ENCODE measurements at places on chromosomes 2 and 18.
A peak's percentile ranks its signal among the peaks of the same experiment; 100 is the strongest.

DNA sequence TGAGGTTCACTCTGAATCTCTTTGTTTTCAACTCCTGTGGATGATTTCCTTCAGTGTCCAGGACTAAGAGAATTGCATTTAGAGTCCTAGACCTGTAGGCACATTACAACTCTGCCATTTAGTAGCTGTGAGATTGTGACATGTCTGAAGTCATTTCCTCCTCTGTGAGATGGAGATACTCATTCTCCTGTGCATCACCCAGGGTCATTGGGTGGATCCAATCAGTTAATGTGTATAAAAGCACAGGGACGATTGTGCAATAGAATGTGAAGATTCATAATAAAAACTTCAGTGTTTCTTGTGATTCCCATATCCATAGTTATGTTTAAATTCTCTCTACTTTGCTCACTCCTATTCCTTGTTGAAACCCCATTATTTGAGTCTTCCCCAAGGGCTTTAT lies 113.6 kb downstream of the DIS3L2 start:
- DNase-seq, result no peak

DNA sequence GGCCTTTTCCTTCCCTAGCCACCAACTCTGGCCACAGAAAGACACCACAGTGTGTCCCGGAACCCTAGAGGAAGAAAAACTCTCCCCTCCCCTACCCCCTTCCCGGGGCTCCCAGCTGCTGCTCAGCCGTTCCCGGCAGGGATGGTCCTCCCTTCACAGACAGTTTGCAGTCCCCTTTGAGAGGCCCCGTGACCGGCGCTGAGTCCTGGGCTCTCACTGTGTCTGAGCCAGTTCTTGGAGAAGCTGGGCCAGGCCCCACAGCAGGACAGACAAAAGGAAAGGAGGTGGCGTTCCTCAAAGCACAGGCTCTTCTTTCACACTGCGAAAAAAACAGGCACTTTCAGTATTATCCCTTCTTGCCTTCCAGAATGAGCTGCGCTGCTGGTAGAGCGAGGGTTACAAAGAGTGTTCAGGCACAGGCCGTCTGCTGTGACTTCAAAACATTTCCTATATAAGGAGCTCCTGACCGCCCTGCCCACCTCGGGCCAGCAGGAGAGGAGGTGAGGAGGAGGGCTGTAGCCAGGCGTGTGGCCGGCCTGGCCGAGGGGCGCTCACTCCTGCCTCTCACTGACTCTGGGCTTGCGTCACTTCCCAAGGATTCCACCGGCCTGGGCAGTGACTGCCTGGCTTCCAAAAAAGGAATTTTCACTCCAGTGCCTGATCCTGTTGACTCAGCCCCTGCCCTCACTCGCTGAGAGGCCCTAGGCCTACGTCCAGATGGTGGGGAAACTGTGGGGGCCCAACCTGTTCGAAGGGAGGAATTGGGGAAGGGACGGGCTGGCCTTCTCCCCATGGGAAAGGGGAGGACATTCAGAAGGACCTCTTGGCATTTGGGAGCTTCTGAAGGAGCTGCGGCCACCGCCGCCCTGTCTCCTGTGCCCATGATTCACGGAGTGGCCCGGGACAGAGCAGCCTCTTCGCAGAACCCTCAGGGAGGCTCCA lies 24.9 kb downstream of the CIDEA start:
- DNase-seq, result peak; percentile 33

DNA sequence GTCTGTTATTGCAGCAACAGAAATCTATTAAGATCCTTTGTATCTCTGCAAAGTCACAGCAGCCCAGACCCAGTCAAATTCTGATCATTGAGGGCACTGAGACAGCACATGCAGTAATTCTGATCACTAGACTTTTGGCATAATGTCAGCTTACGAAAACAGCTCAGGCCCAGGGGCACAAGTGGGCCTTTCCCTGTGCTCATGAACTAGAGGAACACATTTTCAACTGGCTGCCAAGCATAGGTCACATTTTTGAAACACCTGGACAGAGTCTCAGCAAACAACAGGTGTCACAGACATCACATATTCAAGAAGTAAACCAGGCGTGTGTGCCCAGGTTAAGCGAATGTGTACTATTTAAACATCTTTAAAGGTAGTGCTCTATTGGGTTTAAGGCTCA lies 13.7 kb downstream of the DOCK10 start:
- no peak for DNase-seq

DNA sequence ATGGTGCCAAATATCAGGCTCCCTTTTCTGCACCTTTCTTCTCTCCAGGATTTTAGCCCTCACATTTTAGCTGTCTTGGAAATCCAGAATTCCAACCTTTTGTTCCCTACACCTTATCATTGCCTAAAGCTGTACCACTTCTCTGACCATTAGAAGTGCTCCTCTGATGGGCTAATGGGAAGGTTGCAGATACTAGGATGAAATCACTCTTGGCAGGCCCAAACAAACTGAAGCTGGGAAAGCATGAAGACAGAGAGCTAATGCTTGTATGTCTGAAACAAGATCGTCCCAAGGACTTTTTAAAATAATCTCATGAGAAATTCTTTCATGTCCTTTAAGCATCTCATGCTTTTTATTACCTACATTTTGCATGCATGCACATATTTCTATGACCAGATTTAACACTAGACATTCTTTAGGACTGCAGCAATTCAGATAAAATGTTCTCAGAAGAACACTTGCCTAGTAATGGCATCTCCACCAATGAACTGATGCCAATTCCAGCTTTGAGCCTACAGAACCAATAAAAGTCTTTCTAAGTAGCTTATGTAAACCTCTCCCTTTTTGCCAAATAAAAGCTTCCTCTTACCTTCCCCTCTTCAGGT lies 98.4 kb upstream of the OSR1 start:
- no peak for DNase-seq

DNA sequence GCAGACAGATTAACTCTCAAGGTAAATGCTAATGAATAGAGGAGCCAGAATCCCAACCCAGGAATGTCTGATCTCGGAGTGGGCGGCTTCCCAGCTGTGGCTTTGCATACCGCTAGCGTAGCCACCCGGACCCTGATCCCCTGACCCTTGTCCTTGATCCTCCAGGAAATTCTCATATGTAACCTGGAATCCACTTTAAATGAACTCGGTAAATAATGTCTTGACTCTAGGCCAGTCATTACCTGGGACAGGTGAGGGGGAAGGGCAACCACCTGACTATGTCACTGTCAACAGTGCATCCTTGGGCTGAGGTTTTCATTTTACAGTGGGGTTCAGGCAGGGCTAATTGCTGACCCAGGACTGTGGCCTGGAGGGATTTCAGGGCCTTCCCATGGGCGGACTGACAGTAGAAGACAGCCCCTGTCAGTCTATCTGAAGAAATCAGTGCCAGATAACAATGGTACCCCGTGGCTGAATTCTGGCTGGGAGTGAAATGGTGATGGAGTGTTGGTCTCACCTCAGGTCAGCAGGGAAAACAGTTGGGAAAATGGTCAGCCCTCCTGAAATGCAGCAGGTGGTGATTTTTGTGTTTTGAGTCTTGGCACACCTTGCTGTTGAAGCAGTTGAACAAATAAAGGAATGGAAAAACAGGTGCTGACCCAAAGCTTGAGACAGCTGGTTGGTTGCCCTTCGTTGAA lies 9.6 kb downstream of the ACKR3 start:
- DNase-seq, result no peak

DNA sequence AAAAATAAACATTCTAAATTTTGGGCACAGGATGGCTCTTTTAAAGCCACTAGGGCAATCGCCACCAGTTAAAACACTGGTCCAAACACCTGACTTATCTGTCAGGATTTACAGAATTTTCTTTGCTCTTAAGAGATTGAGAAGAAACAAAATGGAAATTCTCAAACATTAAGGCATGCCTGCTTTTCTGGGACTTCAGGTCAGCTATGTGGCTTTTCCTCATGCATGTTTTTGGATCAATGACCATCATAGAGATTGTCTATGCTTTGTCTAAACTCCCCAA lies 112.7 kb downstream of the SMAD2 start:
- no peak for DNase-seq

GRCh38 chr2:94872676-94873361 lies 1.6 kb downstream of the TEKT4 start:
- DNase-seq, result no peak

- no peak for DNase-seq
Observed at GRCh38 chr2:228602288-228602687, 420.8 kb upstream of the SPHKAP start.

- no peak for DNase-seq
Observed at GRCh38 chr2:176814740-176815367, 397.7 kb upstream of the HNRNPA3 start.

DNA sequence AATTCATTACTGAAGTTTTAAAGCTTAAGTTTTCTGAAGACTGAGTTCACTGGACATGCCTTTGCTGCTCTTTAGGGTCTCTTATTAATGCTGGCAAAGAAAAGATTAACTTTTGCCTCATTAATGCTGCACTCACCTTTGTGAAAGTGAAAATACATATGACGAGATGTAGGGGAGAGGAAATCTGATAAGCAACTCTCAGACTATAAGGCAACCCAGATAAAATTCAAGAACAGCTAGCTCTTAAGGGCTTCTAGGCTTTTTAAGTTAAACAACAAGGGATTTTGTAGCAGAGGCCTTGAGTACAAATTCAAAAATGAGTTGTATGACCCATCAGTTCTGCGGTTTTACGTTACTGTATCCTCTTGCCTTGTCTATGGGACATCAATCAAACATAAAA lies 143.7 kb downstream of the USP34 start:
- DNase-seq, result no peak

- DNase-seq, result no peak
Observed at GRCh38 chr2:32902986-32903385, 43.8 kb upstream of the LTBP1 start.

GRCh38 chr2:114545052-114545451 lies 102.6 kb downstream of the DPP10 start:
- no peak for DNase-seq

- DNase-seq, result no peak
Observed at GRCh38 chr2:27095427-27095744, 8.8 kb downstream of the KHK start.

DNA sequence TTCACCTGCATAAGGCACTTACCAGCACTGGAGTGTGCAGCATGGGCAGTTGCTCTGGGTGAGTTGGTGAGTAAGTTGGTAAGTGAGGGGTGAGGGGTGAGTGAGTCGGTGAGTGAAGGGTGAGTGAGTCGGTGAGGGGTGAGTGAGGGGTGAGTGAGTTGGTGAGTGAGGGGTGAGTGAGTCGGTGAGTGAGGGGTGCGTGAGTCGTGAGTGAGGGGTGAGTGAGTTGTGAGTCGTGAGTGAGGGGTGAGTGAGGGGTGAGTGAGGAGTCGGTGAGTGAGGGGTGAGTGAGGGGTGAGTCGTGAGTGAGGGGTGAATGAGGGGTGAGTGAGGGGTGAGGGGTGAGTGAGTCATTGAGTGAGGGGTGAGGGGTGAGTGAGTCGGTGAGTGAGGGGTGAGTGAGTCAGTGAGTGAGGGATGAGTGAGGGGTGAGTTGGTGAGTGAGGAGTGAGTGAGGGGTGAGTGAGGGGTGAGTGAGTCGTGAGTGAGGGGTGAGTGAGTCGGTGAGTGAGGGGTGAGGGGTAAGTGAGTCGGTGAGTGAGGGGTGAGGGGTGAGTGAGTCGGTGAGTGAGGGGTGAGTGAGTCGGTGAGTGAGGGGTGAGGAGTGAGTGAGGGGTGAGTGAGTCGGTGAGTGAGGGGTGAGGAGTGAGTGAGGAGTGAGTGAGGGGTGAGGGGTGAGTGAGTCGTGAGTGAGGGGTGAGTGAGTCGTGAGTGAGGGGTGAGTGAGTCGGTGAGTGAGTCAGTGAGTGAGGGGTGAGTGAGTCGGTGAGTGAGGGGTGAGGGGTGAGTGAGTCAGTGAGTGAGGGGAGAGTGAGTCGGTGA lies 17.1 kb downstream of the THAP4 start:
- no peak for DNase-seq

DNA sequence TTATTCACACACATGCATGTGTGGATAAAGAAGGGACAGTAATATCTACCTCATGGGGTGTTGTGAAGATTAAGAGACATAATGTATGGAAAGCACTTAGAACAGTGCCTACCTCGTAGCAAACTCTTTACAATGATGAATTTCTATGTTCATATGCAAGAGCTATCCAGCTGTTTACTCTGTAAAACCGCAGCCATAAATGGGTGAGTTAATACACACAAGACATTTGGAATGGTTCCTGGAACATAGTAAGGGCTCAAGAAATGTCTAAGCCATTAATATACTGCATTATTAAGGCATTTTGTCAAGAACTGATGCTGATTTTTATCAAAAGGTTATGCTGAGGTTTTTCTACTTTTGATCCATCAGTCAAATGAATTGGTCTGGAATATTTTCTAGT lies 1076.2 kb downstream of the TSN start:
- DNase-seq, result no peak

- DNase-seq, result no peak
Observed at GRCh38 chr18:79567481-79568147, 112.0 kb upstream of the CTDP1 start.

GRCh38 chr2:161416708-161417437 lies 776 bp downstream of the TBR1 start:
- peak; percentile 5 for DNase-seq

GRCh38 chr2:36322108-36322507 lies 33.5 kb upstream of the CRIM1 start:
- DNase-seq, result no peak

DNA sequence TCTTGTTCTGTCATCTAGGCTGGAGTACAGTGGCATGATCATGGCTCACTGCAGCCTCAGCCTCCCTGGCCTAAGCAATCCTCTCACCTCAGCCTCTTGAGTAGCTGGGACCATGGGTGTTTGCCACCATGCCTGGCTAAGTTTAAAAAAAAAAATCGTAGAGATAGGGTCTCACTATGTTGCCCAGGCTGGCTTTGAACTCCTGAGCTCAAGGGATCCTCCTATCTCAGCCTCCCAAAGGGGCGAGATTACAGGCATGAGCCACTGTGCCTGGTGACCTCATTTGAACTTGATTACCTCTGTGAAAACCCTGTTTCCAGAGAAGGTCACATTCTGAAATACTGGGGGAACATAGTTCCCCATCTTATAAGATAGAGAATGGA lies 190.3 kb downstream of the NEDD4L start:
- no peak for DNase-seq

DNA sequence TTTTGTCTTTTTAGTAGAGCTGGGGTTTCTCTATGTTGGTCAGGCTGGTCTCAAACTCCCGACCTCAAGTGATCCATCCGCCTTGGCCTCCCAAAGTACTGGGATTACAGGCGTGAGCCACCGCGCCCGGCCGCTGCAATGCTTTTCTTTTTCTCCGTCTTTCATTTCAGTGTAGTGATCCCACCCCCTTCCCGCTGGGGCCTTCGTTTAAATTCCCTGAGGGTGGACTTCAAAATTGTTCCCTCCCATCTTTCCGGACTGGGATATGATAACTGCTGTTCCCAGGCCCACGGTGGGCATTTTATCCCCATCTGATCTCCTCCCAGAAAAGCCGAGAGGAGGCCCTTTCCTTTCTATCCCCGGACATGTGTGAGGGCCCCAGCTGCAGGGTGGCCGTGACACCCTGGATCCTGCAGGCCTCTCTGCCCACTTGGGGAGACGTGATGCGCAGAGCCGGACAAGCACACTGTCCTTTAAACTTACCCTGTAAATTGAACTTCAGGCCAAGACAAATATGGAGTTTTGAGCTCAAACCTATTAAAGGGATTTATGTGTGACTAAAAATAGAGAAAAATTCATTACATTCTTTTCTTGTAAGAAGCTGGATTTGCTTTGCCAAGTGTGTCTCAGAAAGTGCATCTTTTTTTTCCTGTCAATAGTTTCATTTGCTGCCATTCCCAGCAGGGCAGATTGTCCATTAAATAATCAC lies 54.5 kb upstream of the AFF3 start:
- DNase-seq, result no peak
